Activated CD8-positive, alpha-beta memory T cell treated with anti-CD3 and anti-CD28 coated beads for 1 hour (primary cell): ENCODE measurements at places on chromosomes 7 and 10.

GRCh38 chr10:74177140-74177677 is 26.2 kb downstream of the ADK start:
- DNase-seq = no peak

DNA sequence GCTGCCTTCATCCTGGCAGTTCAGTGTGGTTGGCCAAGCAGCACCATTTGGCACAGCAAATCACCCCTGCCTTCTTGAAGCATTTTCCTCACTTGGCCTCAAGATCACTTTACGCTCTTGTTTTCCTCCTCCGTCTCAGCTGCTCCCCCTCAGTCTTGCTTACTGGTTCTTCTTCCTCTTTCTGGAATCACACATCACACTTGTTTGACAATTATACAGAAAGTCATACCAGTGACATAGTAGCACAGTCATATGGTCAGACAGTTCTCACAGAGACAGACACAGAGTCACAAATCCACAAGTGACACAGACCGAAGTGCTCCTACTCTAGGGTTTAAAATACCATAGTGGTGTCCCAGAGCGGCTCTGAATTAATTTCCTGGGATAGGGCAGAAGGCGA is 43.8 kb upstream of the ARL4A start:
- DNase-seq = no peak

DNA sequence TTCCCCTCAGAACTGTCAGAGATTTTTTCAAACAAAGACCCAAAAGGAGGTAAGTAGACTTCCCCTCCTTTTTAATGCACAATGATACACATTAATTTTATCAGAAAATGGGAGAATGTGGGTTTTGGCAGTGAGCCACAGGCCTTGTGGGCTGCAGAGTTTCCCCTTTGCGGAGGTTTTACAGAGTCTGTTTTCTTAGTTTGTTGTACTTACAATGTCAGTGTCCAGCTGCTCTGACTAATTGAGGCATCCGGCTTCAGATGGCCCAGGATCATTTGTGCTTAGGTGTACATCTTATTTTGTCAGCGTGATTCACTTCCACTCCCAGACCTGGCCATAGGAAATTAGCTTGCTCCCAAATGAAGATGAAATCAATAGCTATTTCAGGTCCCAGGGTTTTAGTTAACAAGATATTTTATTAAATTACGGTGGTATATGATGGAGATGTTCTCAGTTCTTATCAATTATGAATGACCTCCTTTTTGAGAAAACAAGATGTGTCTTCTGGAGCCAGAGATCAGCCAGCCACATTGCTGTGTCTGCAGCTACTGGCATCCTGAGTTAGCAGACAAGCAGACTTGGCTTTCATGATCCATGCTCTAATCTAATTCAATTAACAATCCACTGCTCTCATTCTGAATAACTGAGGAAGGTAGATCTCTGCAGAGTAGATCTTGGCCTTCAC is 1086.6 kb upstream of the SORCS1 start:
- DNase-seq = no peak

DNA sequence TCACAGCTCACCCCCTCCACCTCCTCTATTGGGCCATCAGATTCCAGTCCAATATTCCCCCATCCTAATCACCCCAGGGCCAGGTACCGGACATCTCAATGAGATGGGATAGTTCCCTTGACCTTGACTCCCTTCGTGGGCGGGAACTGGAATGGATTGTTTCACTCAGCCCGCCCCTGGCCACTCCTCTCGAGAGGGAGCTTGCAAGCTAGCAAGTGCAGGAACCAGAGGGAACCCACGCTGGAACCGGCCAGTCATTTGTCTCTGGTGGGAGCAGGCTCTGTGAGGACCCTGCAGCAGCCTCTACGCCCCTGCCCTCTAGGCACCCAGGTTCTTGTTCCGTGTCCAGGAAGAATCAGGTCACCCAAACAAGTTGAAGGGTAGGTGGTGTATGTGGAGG is 11.0 kb upstream of the RADIL start:
- no peak for DNase-seq

DNA sequence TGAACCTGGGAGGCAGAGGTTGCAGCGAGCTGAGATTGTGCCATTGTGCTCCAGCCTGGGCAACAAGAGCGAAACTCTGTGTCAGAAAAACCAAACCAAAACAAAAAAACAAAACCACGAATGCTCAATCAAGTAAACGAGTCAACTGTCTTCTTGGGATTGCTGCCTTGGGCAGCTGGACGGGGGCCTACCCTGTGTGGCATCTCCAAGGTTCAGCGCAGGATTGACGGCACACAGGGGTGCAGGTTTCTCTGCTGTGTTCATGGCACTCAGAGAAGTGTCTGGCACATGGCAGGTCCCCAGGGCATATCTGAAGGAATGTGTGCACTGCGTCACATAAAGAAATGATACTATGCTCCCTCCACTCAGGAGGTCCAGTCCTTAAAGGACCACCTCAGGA is 25.2 kb upstream of the CRYGN start:
- DNase-seq = no peak

- DNase-seq = no peak
Measured at GRCh38 chr7:38844952-38845563, 63.9 kb downstream of the VPS41 start.

- no peak for DNase-seq
Measured at GRCh38 chr10:133135116-133135465, 24.9 kb upstream of the KNDC1 start.

DNA sequence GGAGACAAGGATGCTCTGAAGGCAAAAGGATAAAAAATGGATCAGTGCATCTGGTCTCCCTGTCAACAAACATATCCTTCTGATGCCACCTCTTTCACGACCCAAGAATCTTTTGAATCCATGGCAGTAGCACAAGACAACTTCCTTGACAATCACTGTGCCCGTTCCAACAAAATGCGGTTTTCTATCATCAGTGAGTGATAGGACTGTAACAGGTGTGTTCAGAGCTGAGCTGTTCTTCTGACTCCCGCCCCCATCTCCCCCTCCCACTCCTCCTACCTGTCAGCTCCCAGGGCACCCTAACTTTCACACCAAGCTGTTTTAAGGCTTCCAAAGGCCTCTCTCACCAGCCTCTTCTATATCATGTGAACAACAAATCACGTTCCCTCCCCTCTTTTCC is 74.8 kb downstream of the PARD3 start:
- no peak for DNase-seq

DNA sequence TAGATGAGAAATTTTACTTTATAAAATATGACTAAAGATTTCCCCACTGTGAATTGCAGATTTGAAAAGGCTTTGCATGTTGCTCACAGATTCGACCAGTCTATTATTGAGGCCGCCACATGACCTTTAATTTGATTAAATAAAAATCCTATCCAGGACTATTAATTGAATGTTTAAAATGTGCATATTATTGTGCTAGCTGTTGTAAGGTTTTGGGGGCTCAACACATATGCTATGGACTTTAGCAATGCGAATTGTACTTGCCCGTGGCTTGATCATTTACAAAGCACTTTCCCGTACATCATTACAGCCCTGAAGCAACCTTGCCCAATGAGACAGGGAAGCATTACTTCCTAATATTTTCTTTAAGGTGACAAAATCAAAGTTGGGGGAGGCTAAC is 243.0 kb downstream of the ACTR3B start:
- no peak for DNase-seq

- DNase-seq = no peak
Measured at GRCh38 chr7:156021471-156021870, 209.2 kb upstream of the SHH start.

GRCh38 chr7:94393246-94394108 is 1.2 kb upstream of the COL1A2 start:
- no peak for DNase-seq

- DNase-seq = no peak
Measured at GRCh38 chr10:118950997-118951637, 78.4 kb upstream of the NANOS1 start.

GRCh38 chr10:22823109-22823508 is 104.7 kb upstream of the ARMC3 start:
- DNase-seq = no peak

DNA sequence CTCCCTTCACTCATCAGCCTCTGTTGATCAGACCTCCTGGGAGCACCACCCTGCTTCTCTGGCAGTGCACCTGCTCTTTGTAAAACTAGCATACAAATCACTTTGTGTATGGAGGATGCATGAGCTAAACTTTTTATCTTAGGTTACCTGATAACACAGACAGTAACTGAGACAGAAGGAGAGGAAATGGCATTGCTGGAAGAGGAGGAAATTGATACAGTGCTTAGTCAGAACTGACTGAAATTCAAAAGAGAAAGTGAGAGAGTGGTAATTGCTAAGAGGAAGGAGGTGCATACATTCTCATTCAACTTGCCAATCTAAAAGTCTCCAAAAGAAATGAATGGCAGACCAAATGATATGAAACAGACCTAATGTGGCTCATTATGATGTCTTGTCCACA is 1120.7 kb downstream of the GATA3 start:
- no peak for DNase-seq

DNA sequence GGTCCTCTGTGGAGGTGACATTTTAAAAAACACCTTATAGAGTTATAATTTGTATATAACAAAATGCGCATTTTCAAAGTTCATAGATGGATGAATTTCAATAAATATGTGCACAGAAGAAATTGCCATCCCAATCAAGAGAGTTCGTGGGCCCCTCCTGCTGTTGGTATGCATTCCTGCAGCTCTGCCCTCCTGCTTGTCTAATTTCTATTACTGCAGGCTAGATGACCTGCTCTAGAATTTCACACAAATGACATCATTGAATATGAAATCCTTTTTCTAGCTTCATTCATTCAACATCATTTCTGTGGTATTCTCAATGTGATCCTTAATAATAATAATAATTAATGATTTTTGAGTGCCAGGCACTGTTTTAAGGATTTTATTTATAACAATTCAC is 348.2 kb downstream of the SDK1 start:
- no peak for DNase-seq

GRCh38 chr7:86784765-86785164 is 141.1 kb downstream of the GRM3 start:
- DNase-seq = no peak

DNA sequence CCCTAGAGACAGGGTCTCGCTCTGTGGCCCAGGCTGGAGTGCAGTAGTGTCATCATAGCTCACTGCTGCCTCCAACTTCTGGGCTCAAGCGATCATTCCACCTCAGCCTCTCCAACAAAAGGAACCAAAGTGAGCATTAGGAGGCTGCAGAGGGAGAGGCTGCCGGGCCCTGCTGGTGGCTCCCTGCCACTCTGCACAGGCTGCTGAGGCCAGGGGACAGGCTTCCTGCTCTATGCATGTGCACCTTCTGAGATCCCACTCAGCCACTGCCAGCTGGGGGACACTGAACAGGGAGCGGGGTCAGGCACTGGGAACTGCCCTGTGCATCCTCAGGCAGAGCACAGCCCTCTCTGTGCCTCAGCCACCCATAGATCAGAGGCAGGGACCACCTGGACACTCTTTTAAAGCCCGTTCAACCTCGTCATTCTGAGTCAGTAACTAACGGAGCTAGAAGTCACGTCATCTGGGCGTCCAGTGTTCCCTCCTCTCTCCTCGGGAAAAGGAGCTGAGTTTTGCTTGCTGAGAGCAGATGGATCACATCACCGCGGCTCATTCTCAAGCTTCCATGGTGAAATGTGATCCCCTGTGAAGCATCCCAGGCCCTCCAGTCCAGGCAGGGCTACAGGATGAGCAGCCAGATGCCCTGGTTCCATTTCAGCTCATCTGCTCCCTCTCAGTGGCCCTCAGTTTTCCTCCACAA is 109.6 kb downstream of the MYL10 start:
- no peak for DNase-seq

- DNase-seq = no peak
Measured at GRCh38 chr10:21049482-21049881, 152.4 kb upstream of the NEBL start.

DNA sequence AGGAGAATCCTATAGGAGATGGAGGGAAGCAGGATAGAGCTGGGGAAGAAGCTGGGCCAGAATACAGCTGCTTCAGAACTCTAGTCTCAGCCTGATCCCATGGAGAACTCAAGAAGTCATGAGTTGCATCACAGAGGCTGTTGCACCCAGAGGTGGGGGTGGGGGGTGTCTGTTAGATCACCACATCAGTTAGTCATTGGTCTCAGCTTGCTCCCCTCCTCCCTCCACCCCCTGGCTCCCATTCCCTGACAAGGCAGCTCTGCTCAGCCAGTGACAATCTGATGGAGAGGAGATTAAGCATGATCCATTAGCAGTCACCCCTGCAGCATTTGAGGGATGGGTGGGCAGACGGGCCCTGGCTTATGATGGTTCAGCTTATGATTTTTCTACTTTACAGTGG is 58.4 kb upstream of the FGL2 start:
- no peak for DNase-seq

DNA sequence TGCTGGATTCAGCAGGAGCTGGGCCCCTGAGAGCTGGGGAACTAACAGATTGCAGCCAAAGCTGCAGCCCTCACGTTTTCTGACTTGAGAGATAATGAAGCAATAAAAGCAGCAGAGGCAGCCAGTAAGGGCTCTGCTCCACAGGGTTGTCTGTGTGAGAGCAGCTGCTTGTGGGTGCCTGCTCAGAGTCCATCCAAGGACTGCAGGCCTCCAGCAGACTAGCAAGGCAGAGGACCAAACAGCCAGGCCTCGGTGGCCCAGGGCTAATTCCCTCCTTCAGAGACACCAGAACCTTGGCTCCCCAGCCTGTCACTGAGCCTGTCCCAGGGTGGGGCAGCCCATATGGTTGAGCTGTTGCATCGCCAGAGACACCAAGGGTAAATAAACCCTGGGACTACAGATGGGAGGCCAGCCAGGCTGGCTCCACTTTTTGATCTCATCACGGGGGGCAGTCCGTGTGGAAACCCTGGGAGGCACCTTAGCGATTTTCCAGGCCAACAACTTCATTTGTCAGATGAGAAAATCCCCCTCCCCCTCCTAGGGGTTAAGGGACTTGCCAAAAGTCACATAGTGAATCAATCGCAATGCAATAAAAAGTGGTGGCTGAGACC is 229.2 kb downstream of the WDR11 start:
- DNase-seq = no peak

GRCh38 chr7:70723339-70723738 is 408.6 kb upstream of the GALNT17 start:
- no peak for DNase-seq

DNA sequence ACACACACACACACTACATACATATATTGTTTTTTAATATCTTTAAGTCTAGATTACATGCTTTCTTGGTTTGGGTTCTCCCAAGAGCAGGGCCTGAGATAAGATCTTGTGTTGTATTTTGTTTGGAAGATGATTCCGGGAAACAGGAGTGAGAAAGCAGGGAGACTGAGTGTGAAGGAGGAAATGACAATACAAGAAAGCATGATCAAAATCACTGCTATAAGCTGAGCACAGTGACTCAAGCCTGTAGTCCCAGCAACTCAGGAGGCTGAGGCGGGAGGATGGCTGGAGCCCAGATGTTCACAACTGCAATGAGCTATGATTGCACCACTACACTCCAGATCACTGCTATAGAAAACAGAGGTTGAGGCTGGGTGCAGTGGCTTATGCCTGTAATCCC is 267.6 kb downstream of the SKIDA1 start:
- no peak for DNase-seq

GRCh38 chr10:3750006-3750816 is 34.8 kb downstream of the KLF6 start:
- no peak for DNase-seq
